Uterus (tissue), 4 donors: ENCODE measurements at places on chromosomes 3 and 15.
A peak's percentile ranks its signal among the peaks of the same experiment; 100 is the strongest.

DNA sequence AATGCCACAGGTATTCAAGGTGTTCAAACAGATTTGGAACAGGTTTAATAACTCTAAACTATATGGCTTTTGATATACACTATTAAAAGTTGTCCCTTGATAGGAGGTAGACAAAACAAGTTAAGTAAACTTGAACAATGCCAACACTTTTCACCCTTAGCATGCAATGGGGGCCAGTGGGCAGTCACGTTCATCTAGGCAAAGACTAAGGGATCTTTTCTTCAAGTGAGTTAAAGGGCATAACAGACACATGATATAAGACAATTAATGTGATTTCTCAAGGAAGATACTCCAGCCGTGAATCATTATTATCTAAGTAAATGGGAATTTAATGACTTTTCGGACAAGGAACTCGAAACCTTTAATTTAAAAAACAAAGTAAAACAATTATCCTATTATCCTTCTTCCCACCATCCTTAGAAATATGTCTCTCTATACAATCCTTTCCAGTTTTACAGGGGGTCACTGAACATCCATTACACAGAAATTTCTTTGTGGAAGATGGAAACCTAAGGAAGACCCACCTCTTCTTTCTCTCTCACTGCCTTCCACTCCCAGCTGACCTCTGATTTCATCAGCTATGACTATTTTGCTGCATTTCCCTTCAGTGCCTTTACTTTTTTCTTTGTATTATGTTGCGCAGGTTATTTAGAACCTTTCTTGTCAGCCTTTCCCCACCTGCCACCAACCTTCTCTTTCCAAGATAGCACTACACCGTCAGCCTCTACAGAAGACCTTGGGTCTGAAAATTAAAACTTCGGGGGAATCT, 1.5 kb downstream of the CLDN1 start:
- no peak for DNase-seq

DNA sequence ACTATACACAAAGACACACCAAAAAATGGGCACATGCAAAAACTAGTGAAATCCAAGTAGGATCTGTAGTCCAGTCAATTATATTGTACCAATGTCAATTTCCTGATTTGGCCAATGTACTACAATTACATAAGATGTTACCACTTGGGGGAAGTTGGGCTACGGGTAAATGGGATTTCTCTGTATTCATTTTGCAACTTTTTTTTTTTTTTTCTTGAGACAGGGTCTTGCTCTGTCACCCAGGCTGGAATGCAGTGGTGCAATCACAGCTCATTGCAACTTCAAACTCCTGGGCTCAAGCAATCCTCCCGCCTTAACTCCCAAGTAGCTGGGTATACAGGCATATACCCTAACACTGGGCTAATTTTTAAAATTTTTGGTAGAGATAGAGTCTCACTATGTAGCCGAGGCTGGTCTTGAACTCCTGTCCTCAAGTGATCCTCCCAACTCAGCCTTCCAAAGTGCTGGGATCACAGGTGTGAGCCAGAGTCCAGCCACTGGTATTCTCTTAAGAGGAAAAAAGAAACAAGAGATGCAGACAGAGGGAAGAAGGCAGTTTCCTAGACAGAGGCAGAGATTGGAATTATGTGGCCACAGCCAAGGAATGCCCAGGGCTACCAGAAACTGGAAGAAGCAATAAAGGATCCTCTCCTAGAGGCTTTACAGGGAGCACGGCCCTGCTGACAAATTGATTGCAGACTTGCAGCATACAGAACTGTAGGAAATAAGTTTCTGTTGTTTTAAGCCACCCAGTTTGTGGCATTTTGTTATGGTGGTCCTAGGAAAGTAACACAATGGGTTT, 33.3 kb downstream of the TFDP2 start:
- no peak for DNase-seq

DNA sequence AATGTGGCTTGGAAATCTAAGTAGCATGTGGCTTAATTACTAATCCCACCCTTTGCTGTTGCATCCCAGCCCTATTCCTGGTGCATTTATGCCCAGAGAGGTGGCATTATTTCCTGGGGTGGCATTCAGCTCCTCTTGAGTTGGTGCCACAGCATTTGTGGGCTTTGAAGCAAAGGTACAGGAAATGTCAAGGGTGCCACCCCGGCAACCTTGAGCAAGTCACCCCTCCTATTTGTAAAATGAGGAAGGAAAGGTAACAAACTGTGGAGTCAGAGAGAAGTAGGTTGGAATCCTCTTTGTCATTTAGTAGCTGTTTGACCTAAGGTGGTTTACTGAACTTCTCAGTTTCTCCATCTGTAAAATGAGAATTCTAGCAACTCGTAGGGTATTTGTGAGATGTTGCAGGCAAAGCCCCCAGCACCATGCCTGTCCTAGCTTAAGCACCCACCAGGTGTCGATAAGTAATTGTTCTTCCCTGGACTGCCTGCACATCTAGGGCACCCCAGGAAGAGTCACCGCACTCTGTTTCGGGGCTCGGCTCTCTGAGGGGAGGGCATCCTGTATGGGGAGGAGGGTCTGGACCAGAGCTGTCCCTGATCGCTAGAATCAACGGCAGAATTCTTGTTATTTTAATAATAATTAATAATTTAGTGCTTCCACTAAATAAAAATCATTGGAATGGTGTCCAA, 17.1 kb downstream of the ISG20 start:
- no peak for DNase-seq

DNA sequence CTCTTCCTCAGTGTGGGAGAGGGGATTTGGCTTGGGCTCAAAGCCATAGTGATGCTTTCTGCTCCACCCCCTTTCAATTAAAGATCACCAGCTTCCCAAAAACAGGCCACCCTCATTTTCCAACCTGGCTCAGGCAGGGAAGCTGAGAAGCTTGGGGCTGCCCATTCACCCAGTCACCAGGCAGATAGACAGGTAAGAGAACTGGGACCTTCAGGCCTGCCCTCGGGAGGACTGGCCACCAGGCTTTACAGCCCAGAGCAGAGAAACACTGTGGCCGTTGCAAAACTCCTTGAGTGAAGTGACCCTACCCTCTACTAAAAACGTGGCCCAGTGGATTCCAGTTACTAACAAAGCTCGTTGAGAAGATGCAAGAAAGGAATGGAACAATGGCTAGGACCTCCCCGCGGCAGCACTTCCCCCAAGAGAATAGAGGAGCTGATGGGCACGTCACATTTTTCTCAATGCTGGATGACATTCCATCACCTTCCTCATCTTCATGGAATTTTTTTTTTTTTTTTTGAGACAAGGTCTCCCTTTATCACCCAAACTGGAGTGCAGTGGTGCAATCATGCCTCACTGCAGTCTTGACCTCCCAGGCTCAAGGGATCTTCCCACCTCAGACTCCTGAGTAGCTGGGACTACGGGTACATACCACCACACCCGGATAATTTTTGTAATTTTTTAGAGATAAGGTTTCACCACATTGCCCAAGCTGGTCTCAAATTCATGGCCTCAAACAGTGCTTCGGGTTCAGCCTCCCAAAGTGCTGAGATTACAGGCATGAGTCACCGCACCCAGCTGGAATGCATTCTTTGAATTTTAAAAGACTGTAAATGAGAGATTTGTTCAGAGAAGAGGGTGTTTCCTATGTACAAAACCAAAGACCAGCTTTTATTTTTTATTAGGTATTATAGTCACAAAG, 37.9 kb downstream of the LIPC start:
- DNase-seq = no peak

GRCh38 chr3:81268526-81268925, 492.9 kb downstream of the GBE1 start:
- no peak for DNase-seq

GRCh38 chr3:178558637-178559036, 22.4 kb downstream of the KCNMB2 start:
- no peak for DNase-seq

- no peak for DNase-seq
Measured at GRCh38 chr15:35312344-35312743, 227.2 kb upstream of the NANOGP8 start.

GRCh38 chr3:101530686-101531047, 17.7 kb upstream of the SENP7 start:
- DNase-seq = no peak

- no peak for DNase-seq
Measured at GRCh38 chr3:144129536-144130214, 158.1 kb downstream of the DIPK2A start.

GRCh38 chr15:33234020-33234461, 39.5 kb upstream of the FMN1 start:
- no peak for DNase-seq

GRCh38 chr3:112122870-112123269, 10.2 kb downstream of the GCSAM start:
- DNase-seq = no peak

GRCh38 chr3:52792961-52793695, 1.5 kb upstream of the ITIH3 start:
- DNase-seq = no peak

GRCh38 chr15:70259028-70259424, 161.3 kb upstream of the TLE3 start:
- DNase-seq = peak; percentile 65

DNA sequence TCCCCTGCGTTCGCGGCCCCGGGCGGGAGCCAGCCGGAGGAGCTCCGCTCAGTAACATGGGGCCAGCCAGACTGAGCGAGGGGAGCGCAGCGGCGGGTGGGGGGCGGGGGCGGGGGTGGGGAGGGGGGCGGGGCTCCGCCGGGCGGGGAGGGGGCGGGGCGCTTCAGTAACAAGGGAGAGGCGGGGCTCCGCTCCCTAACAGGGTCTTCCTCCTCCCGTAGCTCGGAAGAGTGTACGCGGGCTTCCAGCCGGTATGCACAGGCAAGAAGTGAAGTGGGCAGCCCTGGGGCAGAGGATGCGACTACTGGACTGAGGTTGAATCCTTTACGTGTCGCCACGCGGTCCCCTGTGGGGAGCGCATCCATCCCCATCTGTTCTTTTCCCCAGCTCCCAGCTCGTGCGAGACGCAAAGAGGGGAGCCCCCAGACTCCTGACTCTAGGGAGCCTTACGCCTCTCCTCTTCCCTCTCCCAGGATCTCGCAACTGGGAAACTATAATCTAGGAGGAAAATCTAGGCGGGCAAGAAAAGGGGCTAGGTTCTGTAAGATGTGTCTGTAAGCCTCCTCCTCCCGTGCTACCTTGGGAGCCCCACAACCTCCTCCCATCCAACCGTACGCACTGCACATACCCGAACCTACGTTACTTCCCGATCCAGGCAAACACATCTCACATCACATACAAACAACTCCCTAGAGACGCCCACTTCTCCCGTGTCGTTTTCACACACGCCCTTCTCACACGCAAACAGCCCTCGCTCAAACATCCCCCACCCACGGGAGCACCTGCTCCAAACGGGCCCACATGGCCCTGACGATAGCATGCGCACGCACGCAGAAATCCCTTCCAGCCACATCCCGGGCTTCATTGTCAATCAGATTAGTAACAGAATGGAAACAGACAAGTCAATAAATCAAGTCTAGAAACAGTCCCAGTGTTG, at the start of gene SHF:
SHF (minus strand) TSS at position 73 of the 937 bp plus-strand sequence; CDS start at position 58, 15 bp downstream.
- peak; percentile 86 for DNase-seq

- no peak for DNase-seq
Measured at GRCh38 chr3:56137415-56137814, 330.9 kb downstream of the ERC2 start.
